T-helper 1 cell (primary cell): ENCODE measurements at places on chromosomes 7 and 10.

- DNase-seq, result no peak
Measured at GRCh38 chr7:149868623-149869290, 5.0 kb upstream of the ATP6V0E2 start.

DNA sequence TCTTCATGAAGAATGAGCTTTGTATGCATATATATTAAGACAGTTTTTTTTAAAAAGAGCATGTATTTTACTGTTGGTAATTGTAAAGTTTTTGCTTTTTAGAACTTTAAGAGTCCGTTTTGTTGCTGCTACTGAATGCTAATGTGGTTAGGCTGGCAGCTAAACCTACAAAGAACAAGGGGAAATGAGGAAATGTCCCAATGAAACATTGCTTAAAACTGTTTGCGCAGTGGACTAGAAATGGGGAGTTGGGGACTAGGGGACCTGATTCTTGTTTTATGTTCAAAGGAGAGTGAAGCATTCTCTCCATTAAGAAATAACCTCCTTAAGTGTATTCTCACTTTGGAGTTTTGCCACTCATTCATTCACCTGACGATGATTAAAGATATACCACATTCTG is 5.7 kb downstream of the NRF1 start:
- DNase-seq, result no peak

- DNase-seq, result no peak
Measured at GRCh38 chr7:50304129-50304910, at the start of gene IKZF1. TSS of gene IKZF1 (plus strand) at chr7:50304716. CDS start at chr7:50319062, 14,346 bp downstream.

DNA sequence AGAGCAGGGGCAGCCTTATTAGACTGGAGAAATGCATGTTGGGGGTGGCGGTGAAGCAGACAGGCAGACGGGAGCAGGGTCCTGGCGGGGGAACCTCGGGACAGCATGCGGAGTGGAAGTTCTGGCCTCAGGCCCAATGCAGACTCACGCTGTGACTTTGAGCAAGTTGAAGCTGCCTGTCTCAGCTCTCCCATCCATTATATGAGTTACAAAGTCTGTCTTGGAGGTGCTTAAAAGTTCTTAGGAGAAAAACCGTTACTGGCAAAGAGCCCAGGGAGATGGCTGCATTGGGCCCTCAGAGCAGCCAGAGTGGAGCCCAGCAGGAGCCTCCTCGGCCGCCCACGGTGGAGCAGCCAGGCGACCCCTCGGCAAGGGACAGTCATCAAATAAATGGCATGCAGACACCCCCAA is 509.5 kb downstream of the PLXNA4 start:
- no peak for DNase-seq

GRCh38 chr10:71632200-71632820 is 87.3 kb downstream of the C10orf105 start:
- DNase-seq, result no peak

- no peak for DNase-seq
Measured at GRCh38 chr7:73350306-73351068, 22.5 kb downstream of the FKBP6 start.

- no peak for DNase-seq
Measured at GRCh38 chr10:18689498-18689897, 30.3 kb downstream of the ARL5B start.

GRCh38 chr7:65749518-65749917 is 123.4 kb upstream of the VKORC1L1 start:
- DNase-seq, result no peak

DNA sequence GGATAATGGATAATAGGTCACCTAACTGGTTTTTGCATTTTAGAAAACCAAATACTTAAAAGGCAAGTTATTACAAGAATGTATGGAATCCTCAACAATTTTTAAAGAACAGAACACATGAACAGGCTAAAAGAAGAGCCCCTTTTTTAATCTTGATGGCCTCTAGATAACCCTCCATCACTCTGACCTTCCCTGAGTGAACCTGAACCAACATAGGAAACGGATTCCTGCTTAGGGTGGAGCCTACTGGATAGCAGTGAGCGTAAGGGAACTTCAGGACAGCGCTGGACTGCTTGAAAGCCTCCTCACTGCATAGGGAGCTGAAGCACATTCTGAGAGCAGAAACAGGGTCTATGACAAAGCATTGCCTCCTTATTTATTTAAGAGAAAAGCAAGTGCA is 20.5 kb downstream of the TRPV5 start:
- DNase-seq, result no peak

DNA sequence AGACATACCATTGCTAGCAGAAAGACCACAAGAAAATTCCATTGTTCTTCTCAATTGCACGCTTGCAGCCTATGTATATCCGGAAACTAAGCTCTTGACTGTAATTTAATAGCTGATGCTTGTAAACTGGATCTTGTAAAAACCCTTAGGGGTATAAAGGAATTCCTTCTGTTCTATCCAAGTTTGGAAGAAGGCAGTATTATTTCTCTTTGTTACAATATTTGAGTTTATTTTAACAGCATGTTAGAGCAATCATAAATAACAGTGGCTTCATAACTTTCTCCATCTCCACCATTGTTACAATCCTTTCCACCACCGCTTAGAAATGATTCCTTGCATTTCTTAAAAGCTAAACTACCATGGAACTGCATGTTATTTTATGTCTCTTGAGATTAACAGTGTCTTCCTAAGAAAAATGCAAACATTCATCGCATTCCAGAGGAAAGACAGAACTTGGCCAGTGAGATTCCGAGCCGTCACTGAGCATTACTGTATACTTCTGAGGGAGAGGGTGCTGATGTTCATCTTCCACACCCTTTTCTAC is 92.5 kb downstream of the TRIL start:
- no peak for DNase-seq

DNA sequence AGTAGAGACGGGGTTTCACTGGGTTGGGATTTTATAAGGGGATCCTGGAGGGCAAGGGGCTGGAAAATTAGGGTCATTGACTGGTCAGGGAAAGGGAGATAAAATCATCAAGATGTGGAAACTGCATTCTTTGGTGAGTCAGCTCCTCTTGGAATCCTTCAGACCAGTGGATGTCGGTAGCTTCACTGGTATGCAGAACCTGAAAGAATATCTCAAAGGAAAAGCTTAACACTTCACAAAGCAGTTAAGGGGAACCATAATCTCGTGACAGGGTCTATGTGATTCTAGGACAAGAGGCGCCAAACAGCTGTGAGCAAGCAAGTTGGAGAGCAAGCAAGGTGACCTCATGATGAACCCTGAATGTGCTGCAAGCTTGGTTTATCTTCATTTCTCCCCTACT is 634.7 kb upstream of the AUTS2 start:
- no peak for DNase-seq

- DNase-seq, result no peak
Measured at GRCh38 chr10:128481152-128481840, 355.1 kb upstream of the MKI67 start.

DNA sequence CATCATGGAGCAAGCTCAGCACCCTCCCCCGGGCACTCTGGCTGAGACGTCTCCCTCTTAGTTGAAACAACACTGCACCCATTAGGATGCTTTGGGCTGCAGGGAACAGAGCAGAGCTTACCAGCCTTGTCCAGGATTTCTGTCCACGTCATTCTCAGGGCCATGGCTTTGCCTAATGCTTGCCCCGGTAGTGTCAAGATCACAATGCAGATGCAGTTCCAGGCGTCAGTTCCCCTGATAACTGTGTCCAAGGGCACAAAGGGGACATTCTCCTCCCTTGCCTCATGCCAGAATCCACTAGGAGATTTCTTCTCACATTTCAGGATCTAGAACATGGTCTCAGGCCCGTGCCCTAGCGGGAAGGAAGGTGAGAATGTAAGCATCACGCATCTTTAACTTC is 17.2 kb upstream of the GRB10 start:
- no peak for DNase-seq

DNA sequence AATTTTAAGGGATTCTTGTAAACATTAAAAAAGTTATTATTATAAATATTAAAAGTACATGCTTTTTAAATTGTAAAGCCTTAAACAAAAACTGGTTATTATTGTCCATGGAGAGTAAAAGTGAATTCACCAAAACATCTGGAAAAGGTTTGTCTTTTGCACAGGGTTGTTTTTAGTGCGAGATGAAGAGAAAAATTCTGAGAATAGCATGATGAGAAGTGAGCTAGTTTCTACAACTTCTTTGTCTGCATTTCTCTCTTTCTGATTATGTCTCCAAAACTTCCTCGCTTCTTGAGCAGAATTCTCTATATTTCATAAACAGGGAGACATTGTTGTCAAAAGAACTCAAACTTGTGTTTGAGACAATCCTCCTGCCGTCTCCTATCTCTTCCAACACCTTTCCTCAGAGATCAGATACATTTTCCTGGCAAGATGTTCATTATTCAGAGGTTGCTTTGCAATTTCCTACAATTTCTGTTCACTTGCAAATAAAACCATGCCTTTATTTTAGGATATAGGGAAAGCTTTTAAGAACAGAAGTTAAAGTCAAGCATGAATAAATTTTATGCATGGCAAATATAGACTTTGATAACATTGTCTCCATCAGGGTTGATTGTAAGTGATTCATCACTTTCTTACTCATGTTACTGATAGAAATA is 372.1 kb upstream of the NPVF start:
- DNase-seq, result no peak

DNA sequence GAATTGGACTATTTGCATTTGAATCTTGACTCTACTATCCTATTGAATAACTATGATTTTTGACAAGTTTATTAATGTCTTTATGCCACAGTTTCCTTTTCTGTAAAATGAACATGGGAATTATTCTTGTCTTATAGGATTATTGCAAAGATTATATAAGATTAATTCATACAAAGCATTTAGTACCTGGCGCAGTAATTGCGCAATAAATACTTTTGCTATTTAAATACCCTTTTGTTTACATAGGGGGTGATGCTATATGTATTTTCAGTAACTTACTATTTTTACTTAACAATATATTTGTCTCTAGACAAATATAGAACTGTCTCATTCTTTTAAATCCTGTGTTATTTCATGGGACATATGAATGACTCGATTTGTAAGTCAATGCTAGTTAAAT is 5.3 kb downstream of the MINPP1 start:
- DNase-seq, result no peak

GRCh38 chr10:66586073-66586472 is 339.8 kb upstream of the LRRTM3 start:
- DNase-seq, result no peak

DNA sequence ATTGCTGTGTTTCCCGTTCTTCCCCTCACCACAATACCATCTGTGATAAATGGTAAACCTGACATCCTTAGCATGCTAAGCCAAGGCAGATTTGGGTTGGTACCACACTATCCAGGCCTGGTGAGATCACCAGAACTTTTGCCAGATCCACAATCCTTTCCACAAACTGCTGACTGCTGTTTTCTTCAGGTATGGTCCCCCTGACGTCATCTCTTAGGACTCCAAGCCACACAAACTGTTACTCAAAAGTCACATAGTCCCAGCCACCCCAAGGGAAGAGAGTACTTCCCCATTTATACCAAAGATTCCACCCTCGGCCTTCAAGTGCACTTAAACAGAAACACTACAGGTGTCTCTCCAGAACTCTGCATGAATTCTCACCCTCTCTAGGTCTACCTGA is 34.8 kb downstream of the SLC25A13 start:
- DNase-seq, result no peak

DNA sequence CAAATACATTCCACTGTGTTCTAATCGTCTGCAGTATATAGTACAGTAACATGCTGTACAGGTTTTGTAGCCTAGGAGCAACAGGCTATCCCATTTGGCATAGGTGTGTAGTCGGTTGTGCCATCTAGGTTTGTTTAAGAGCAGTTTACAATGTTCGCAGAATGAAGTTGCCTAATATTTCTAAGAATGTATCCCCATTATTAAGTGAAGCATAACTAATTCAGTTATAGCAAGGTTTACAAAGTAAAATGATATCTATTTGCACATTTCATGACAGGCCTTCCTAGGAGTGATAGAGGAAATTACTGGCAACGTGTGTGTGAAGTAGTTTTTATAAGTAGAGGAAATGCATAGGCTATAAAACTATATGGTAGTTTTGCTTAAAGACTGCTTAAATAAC is 4.0 kb downstream of the CREM start:
- no peak for DNase-seq

DNA sequence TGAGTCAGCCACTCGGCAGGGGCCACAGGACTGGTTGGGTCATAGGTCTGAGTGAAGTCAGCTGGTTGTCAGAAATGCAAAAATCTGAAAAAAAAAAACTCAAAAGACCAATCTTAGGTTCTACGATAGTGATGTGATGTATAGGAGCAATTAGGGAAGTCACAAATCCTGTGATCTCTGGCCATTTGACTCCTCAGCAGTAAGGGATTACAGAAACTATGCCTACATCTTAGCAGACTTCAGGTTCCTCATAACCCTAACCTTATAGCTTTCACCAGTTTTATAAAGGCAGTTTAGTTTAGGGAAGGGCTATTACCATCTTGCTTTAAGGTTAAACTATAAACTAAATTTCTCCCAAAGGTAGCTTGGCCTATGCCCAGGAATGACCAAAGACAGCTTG is 163.1 kb upstream of the HGF start:
- no peak for DNase-seq

DNA sequence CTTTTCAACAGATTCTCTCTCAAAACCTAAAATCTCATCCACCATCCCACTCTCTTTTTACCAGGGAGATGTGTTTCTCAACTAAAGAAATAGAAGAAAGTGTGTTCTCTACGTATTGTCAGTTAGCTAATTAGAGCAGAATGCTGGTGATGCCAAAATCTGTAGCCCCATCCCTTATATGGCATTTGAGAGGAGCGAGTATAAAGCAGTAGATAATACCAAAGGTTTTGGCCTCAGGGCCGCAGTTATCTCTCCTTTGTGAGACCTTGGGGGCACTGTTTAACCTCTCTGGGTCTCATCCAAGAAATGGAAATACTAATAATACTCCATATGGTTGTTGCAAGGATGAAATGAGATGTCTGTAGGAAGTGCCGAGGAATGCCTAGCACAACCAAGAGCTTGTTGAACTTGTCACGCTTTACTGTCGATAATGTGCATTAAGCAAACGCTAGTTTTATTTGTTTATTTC is 456 bp upstream of the DLD start:
- DNase-seq, result no peak

GRCh38 chr10:28434063-28434462 is 98.9 kb upstream of the WAC start:
- DNase-seq, result no peak

DNA sequence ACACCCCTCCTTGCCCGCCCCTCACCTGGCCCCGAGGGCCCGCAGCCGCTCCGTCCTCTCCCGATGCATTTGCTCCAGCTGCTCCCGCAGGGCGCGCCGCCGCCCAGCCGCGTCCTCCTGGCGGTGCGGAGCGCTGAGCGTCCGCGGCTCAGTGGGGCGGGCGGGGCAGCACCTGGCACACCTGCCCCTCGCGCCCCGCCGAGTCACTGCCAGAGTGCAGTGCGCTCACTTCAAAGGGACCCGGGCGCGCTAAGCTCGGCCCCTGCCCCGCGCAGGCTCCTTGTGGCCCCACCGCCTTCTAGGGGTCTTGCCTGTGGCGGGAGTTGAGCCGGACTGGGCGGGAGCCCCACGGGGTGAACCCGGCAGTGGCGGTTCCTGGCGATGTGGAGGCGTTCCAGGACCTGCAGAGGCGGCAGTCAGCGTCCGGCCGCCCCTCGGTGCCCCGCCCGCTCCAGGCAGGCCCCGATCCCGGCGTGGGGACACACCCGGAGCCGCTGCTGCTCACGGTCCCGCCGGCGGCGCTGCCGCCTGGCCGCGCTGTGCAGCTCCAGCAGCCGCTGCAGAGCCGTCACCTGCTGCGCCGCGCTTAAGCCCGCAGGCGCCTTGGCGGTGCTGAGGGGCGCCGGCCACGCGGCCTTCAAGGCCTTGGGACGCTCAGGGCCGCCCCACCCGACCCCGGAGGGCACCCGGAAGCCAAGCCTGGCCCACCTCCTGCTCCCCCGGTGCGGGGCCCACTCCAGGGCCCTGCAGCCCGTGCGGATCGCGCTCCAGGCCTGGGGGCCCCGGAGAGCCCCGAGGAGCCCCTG is 6.7 kb downstream of the ATP6V1F start:
- DNase-seq, result peak; percentile 32
